Stromal cell of bone marrow (primary cell): ENCODE measurements at places on chromosomes 13 and 19.

- no peak for DNase-seq
Observed at GRCh38 chr19:51765086-51765485, 4.1 kb downstream of the FPR2 start.

GRCh38 chr13:107845911-107846310, 369.4 kb downstream of the LIG4 start:
- DNase-seq = no peak

DNA sequence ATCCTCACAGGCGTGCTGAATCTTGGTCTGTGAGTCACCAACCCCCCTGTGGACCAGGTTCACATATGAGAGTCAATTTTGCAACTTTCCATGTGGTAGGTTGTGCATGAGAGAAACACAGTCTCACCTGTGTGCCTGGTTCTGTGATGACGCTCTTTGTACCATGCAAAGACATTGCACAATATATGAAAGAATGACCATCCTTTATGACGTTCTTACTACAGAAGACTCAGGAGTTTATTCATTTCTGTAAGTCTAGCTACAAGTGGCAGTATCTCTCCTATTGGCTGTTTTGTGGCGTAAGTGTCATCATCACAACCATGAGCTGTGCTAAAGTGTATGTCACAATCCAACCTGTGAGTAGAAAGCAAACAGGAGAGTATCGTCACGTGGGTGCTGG, 43.8 kb upstream of the ZNF728 start:
- no peak for DNase-seq

GRCh38 chr19:55111238-55111831, 6.1 kb downstream of the PPP1R12C start:
- DNase-seq = no peak

- DNase-seq = no peak
Observed at GRCh38 chr19:49565261-49565660, 15.1 kb downstream of the NOSIP start.
